ENCODE measurements at places on chromosomes 16 and 17.

- no peaks in the 10 kb centered on the region for H3K36me3 ChIP-seq
- no peak overlapping the region for H3K4me3 ChIP-seq
Measured at GRCh38 chr16:79360267-79360666, 240.3 kb downstream of the MAF start.

- H3K27me3 ChIP-seq, result no peaks in the 10 kb centered on the region
- H3K27ac ChIP-seq, result peak overlapping the region; percentile 83
- H3K4me3 ChIP-seq, result no peak overlapping the region
- H3K4me1 ChIP-seq, result peaks cover 41% of the 10 kb centered on the region
Measured at GRCh38 chr16:86590501-86591144, 12.3 kb downstream of the FOXL1 start.

GRCh38 chr16:14284930-14285512 is 213.9 kb downstream of the MRTFB start:
- peak overlapping the region; percentile 53 for H3K27ac ChIP-seq
- DNase-seq, result peak; percentile 86
- no peaks in the 10 kb centered on the region for H3K36me3 ChIP-seq
- no peaks in the 10 kb centered on the region for H3K27me3 ChIP-seq

DNA sequence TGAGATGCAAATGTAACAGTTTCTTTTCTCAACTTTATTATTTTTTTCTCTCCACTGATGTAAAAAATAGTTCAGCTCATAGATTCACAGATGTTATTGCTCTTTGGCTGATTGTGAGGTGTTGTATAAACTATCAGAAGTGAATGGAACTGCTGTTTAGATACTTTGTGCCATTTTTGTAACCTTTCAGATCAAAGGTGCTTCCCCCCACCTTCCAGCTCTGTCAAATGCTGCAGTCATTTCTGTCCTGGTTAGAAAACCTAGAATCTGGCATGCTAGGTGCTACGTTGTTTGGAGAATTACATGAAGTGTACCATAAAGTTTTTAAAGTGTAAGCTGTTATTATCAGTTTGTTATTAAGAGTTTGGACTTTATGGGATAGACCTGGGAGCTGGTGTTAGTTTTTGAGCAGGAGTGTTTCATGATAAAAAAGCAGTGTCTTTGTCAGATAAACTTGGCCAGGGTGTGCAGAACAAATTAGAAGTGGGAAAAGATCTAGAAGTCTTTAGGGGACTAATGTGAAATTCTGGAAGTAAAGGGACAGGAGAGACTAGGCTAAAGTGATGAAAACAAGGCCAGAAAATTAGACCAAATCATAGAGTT is 1.8 kb upstream of the WIPI1 start:
- no peak for DNase-seq
- H3K36me3 ChIP-seq, result no peaks in the 10 kb centered on the region
- H3K4me3 ChIP-seq, result no peak overlapping the region
- H3K4me1 ChIP-seq, result peaks cover 16% of the 10 kb centered on the region
- no peak overlapping the region for H3K27ac ChIP-seq

GRCh38 chr16:1091992-1092552 is 4.0 kb downstream of the C1QTNF8 start:
- H3K27ac ChIP-seq, result no peak overlapping the region
- H3K4me3 ChIP-seq, result no peak overlapping the region
- no peaks in the 10 kb centered on the region for H3K4me1 ChIP-seq
- no peaks in the 10 kb centered on the region for H3K27me3 ChIP-seq
- DNase-seq, result no peak

DNA sequence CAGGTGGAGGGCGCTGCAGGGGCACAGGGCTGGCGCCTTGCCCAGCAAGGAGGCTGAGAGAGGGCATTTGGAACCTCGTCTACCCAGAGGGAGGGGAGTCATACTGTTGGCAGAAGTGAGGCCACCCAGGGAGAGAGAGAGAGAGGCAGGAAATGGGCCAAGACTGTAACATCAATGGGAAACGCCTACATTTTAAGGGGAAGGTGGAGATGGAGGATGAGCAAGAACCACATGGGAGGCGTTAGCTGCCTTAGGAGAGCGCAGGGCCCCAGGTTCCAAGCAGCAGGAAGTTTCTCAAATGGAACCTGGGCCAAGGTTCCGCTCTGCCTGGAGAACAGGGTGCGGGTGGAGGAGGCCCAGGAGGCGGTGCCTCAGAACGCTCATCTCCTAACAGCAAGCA is 2.7 kb upstream of the WFDC1 start:
- peaks cover 7% of the 10 kb centered on the region for H3K4me1 ChIP-seq
- peak; percentile 55 for DNase-seq
- H3K36me3 ChIP-seq, result no peaks in the 10 kb centered on the region
- H3K27ac ChIP-seq, result no peak overlapping the region

Measured in GM23248 (cell line).